ENCODE measurements at places on chromosomes 16 and 17.

GRCh38 chr16:49583911-49584310 is 210.3 kb downstream of the C16orf78 start:
- no peak for DNase-seq

- DNase-seq, result no peak
Observed at GRCh38 chr17:63429766-63430165, 16.3 kb downstream of the CYB561 start.

- no peak for DNase-seq
Observed at GRCh38 chr16:55444754-55445485, 34.1 kb upstream of the MMP2 start.

GRCh38 chr17:78252701-78253635 is 21.5 kb downstream of the TMEM235 start:
- DNase-seq, result no peak

DNA sequence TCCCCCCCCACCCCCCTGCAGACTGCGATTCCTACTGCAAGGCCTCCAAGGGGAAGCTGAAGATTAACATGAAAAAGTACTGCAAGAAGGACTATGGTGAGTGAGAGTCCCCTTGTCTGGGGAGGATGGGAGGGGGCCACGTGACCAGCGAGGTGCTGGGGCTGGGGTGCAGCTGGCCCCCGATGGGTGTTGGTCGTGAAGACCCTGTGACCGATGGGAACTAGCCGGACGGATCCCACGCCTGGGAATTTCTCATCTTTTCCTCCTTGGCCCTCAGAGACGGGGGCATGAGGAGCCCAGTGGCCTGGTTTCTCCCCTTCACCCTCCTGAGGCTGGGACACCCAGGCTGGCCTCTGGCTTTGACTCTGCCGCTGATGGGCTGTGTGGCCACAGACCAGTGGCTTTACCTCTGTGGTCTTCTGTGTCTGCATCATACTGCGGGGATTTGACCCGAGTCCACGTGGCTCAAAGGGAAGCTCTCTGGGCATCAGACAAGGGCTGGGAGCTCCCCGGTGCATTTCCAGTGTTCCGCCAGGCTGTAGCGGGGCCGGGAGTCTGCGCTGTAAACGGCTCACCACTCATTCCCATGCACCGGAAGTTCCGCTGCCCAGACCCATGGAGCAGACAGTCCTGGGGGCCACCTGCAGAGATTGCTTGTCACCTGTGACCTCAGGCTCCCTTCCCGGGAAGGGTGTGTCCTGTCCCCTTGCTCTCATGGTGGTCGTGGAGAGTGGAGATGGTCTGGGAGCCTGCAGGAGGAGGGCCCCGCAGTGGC is 200.0 kb downstream of the NTN1 start:
- DNase-seq, result no peak

DNA sequence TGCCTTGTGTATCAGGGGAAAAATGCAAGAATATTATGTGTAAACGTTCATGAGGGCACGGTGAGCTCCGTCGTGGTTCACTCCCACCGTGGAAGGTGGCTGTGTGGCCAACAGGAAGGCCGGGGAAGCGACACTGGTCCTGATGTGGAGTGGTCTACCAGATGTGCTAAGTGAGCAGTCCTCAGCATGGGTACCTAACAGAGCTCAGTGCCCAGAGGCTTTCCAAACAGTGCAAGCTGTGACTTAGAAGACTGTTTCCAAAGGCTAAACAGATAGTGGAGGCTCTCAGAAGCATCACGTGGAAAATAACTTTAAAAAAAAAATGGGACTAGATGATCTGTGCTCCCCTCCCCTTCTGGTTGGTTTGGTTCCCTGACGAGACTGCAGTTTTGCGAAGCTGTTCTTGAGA is 199.3 kb upstream of the CHMP6 start:
- no peak for DNase-seq

DNA sequence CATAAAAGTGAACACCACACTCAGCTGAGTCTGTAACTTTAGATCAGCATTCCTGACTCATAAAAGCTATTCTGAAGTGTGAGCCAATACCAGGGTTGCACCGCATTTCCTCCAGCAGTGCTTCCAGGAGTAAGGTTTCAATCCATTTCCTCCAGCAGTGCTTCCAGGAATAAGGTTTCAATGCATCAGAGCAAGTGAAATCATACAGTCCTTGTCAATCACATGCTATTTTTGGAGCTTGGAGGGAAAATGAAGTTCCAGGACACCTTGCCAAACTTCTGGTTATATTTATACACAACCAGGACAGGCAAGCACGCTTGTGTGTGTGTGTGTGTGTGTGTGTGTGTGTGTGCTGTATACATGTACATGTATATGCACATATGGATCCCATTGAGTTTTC is 327.6 kb downstream of the GRIN2A start:
- no peak for DNase-seq

DNA sequence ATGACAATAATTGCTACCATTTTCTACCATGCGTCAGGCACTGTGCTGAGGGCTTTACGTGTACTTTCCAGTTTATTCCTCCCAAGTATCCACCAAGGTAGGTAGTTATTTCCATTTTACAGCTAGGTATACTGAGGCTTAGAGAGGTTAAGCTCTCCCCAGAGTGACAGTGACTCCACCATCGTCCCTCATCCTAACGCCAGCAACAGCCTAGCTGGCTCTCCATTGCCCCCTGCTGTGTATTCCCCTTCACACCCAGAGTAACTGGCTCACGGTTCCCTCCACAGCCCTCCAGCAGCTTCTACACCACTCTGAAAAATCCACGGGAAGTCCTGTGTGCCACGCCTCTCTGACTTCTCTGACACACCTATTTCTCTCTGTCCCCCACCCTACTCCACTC is 7.1 kb upstream of the ASGR1 start:
- DNase-seq, result no peak

GRCh38 chr16:19228052-19228451 is 57.5 kb upstream of the CLEC19A start:
- DNase-seq, result no peak

DNA sequence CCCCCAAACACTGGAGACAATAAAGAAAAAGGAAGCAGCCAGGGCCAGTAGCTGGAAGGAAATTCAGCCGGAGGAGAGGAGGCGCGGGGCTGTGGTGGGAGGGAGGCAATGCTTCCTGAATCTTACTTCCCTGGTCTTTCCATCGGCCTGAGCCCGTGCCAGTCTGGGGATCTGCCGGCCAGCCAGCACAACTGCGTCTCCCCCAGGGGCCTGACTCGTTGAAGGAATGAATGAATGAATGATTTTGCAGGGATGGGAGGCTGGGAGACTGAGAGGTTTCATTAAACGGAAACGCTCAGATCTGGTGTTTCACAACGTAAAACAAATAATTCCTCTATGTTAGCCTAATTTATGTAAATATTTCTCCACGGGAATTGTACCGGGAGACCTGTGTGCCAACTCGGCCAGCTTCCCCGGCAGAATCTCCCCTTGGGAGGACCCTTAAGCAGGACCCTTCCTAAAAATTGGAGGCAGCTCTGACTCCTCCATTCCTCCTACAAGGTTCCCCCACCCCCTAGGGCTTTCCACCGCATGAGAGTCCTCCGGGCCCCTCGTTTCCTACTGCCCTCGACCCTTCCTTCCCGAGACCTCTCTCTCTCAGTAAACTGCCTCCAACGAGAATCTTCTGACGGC is 1.3 kb upstream of the BAIAP2 start:
- no peak for DNase-seq
